ENCODE measurements at places on chromosomes 11 and 22. TPM values are rescaled to one million over a fixed set of nuclear protein-coding genes. Genes with fewer than 3 reads are reported as not detected.

DNA sequence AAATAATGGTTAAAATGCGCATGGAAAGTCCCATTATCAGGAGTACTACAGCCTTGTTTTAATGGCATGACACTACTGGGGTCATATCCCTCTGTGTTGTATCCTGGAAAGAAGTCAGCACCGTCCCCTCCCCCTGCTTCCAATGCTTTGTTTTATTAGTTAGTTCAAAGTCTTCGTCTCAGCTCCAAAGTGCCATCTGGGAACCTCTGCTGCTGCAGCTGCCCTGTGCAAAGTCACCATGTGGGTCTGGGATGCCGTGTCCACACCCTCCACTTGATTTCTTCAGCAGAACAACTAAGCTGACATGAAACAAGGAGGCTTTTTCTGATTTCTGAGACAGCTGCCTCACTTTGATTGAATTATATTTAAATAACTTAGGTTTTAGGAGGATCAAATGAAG, 29.5 kb upstream of the NCAM1 start:
- no peak for DNase-seq

DNA sequence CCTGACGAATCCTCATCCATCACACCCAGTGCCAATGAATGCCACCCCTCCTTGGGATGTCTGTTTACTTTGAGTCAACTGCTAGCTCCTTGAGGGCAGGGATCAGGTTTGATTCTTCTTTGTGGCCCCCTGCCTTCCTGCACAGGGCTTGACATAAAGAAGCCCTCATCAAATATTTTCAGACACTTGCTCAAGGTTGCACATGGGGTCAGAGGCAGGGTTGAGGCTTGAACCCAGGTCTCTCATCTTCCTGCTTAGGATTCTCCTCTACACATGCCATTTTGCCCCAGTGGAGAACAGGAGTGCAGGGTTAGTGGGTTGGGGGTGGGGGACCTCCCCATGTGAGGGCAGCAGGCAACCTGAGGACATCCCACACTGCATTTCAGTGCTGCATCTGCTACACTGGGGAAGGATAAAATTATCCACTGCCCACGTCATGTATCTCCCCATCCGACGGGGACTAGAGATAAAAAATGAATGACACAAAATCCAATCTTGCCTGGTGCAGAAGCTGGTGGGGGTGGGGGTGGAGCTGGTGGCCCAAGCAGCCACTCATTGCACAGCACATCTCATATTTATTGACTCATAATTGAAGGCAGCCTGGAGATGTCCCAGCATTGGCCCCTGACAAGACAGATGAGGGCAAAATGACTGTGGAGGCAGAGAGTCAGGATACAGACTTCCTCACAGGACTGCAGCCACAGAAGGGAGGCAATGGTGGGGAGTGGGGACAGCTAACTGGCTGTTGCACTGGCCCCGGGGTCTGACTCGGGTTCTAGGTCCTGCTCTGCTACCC, 41.3 kb downstream of the NEU3 start:
- no peak for DNase-seq

GRCh38 chr11:34680918-34681586, 60.2 kb downstream of the EHF start:
- no peak for DNase-seq

MRGPRX1 gene
- total RNA-seq: not detected

DNA sequence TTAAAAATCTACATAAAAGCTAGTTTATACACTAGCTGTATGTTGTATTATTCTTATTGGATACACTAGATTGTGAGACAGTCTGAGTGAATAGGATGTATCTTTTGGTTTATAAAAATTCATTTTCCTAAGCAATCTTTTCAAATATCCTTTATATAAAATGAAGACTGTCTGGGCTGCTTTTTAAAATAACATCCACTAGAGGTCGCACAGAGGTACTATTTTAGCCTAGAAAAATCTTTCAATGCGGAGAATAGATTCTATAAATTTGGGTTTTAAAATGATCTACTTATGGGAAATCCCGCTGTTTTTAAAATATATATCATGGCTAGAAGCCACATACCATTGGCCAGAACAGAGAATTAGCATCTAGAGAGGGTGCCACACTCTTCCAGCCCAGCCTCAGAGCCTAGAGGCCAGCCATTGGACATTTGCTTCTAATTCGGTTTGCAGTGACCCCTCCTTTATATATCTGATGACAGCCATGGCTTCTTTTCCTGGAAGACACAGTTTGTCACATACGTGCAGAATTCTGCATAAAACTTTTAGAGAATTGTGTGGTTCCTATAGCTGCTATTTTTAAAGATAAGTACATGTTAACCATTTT, 7.3 kb downstream of the C11orf97 start:
- no peak for DNase-seq

GRCh38 chr22:19110646-19111045, 11.6 kb downstream of the DGCR2 start:
- no peak for DNase-seq

MYOD1 gene
- total RNA-seq: not detected

- no peak for DNase-seq
Measured at GRCh38 chr11:121958971-121959325, 157.1 kb downstream of the BLID start.

GRCh38 chr11:126281666-126282175, 1.2 kb upstream of the TIRAP start:
- no peak for DNase-seq

DNA sequence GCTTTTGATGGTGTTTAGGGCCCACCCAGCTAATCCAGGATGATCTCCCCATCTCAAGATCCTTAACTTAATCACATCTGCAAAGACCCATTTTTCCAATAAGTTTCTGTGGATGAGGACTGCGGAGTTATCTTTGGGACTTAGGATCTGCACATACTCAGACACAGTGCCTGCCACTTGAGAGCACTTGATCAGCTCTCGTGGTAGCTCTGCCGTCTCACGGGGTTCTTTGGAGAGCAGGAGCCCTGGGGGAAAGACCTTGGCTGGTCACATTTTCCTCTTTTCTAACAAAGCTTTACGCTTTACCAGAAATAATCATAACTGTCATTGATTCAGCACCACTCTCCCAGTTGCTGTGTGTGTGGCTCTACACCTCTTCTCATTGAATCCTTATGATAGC, 6.1 kb downstream of the HEPHL1 start:
- DNase-seq: no peak

NRIP3 gene
- 7.8 TPM for total RNA-seq

- peak; percentile 51 for DNase-seq
Measured at GRCh38 chr22:45553351-45554039, 50.8 kb downstream of the FBLN1 start.

DNA sequence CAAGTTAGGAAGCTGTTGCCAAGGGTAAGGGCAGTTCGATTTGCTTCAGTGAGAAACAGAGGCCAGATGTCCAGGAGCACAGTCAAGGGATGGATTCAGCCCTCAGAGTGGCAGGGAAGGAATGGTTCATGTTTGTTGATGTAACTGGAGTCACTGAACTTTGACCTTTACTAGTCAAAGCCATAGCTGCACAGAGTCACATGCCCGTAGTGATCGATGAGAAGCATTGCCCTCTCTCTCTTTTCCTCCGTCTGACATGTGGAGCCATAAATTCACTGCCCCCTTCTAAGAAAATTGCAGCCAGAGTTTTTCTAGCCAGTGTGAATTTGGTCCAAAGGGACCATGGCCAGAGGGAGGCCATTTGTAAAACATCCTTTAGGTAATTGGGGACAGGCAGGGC, 124.1 kb upstream of the MTNR1B start:
- no peak for DNase-seq

IL18BP gene
- 9.8 TPM for total RNA-seq

ABCC8 gene
- total RNA-seq: 2.6 TPM

GRCh38 chr11:14249121-14249963, 109.6 kb downstream of the RRAS2 start:
- DNase-seq: peak; percentile 80

DNA sequence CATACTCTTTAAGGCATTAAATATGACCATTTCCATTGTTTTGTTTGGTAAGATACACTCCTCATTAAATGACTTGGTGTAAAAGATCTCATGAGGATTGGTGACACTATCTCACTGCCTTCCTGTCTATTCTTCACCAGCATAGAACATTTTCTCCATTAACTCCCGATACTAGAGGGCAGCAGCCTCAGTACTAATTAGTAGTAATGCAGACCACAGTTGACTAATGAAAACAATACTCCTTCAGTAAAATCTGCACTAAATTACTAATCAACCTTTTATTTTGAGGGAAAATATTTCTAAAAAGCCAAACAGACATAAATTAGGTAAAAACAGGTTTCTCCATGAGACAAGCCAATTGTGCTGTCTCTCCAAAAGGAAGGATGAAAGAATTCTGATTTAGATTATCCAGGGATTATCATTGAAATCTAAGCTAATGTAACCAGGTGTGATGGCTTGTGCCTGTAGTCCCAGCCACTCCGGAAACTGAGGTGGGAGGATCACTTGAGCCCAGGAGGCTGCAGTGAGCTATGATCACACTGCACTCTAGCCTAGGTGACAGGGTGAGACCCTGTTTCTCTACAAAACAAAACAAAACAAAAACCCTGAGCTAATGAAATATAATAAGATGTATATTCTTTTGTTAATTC, 9.4 kb downstream of the PGM2L1 start:
- DNase-seq: no peak

- DNase-seq: no peak
Measured at GRCh38 chr22:23678133-23678532, 12.7 kb upstream of the RGL4 start.

DNA sequence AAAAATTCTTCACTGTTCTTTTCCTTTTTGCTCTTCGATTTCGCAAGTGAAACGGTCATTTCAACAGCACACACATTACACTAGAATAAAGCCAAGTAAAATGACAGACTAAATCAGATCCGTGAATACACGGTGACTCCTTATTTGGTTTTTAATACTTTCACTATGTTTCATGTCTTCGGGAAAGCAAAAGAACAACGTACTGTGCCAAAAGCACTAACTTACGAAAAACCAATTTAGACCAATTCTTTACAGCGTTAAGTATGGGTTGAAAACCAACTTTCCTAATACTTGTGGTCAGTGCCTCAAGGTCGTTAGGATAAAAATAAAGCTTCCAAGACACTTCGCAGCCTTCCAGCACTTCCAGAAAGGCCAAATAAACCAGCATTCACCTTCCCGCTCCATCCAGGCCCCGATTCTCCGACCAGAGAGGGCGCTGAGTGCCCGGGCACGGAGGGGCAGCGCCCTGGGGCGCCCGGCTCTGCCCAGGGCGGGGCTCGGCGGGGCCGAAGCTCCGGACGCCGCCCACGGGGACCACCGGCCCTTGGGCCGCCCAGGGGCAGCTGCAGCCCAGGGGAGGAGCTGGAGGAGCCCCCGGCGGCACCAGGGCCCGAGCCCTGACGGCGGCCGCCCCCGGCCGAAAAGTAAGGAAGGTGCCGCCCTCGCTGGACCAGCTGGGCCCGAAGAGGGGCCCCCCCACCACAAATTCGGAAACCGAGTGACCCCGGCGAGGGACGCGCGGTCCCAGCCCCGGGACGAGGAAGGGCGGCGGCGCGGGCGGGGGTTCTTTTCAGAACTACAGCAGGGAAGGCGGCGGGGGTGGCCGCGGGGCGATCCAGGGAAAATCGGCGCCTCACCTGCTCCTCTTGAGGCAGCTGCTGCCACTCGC, 499 bp downstream of the ATL3 start:
- no peak for DNase-seq

- no peak for DNase-seq
Measured at GRCh38 chr22:43398910-43399309, 12.9 kb upstream of the MPPED1 start.

DNA sequence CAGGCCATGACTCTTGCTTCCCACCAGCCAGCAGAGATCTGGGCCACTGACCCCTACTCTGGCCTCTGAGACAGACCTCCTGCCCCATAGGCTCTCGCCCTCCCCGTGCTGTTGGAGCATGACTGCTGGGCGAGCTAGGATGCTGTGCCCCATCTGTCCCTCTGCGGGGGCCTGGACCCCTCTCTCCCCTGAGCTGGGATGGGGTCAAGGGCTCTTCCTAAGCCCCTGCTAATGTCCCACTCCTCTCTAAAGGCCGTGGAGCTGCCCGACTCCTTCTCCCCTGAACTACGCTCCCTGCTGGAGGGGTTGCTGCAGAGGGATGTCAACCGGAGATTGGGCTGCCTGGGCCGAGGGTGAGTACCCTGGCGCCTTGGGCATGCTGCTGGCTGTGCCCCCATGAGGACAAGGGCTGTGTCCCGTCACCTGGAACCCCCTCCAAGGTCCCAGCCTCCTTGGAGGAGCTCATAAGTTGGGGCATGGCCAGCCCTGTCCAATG, 6.2 kb upstream of the ANKRD13D start:
- no peak for DNase-seq

GRCh38 chr11:17791144-17791543, 56.6 kb downstream of the KCNC1 start:
- DNase-seq: no peak

- DNase-seq: no peak
Measured at GRCh38 chr11:68146010-68146540, 24.9 kb upstream of the CHKA start.

GRCh38 chr22:32631507-32632255, 157.1 kb downstream of the FBXO7 start:
- no peak for DNase-seq

GRCh38 chr11:25200925-25201324, 704.1 kb downstream of the LUZP2 start:
- DNase-seq: no peak

DNA sequence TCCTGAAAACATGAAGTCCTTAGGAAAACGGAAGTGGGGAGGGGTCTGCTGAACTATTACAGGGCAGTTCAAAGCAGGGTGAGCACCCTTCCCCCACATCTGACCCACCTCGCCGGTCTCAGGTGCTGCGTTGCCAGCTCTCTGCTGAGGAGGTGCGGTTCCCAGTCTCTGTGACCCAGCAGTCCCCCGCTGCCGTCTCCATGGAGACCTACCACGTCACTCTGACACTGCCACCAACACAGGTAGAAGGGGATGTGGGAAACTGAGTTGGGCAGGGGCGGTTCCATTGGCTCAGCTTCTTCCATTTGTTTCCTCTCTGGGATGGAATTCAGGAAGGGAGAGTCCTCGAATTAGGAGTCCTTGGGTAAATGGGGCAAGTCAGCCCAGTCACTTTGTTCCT, 3.3 kb downstream of the C2CD2L start:
- no peak for DNase-seq

- DNase-seq: no peak
Measured at GRCh38 chr11:43825217-43825816, 55.3 kb upstream of the ALKBH3 start.

TCN2 gene
- 30.0 TPM for total RNA-seq
